ENCODE measurements at places on chromosomes 5 and 9.

GRCh38 chr5:53678981-53679660 lies 118.7 kb downstream of the NDUFS4 start:
- no peak for DNase-seq

- DNase-seq = no peak
These were observed 188.0 kb downstream of the SEMA6A start for GRCh38 chr5:116386633-116387032.

- no peak for DNase-seq
These were observed 5.2 kb downstream of the BASP1 start for GRCh38 chr5:17222664-17223063.

- no peak for DNase-seq
These were observed 132.0 kb downstream of the CRB2 start for GRCh38 chr9:123487944-123488548.

DNA sequence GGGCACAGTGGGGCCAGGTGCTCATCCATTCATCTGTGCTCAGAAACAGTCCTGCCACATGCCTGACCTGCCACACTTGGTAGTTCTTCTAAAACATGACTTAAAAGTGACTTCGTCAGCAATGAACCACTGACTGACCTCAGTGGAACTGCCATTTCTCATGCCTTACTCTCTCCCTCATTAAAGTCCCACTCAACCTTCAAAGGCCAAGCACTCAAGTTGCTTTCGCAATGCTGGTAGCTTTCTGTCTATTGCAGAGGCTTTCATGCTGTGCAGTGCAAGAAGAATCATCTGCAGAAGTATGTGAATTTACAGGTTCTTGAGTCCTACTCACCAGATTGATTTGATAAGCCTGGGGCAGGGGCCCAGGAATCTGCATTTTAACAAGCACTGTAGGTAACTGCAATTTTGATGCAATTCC lies 23.9 kb downstream of the B4GALT1 start:
- no peak for DNase-seq

DNA sequence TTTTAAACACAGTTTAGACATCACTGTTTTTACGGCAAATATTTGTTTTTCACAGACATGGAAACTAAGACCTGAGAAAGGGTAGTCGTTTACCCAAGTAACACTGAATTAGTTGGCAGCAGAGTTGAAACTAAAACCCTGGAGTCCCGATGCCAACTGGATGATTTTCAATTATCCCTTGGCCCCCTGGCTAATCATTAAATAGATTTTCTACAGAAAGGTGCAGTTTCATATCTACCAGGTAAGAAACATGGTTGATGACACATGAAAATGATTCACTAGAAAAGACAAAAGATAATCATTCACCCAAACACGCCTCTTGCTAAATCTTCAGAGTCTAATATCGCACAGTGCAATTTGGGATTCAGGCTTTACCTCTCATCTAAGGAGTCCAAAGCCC lies 136.9 kb downstream of the SEMA5A start:
- no peak for DNase-seq

GRCh38 chr5:132025403-132025971 lies 14.0 kb upstream of the ACSL6 start:
- no peak for DNase-seq
